ENCODE measurements at places on chromosomes 7 and 10.
A peak's percentile ranks its signal among the peaks of the same experiment; 100 is the strongest.

GRCh38 chr7:53326634-53327033, 291.2 kb downstream of the POM121L12 start:
- H3K4me1 ChIP-seq = peaks cover 5% of the 10 kb centered on the region
- no peak overlapping the region for H3K4me3 ChIP-seq
- no peak for DNase-seq

- peak overlapping the region; percentile 14 for H3K4me3 ChIP-seq
- peak overlapping the region; percentile 63 for H3K27ac ChIP-seq
- no peak for DNase-seq
- H3K36me3 ChIP-seq = no peaks in the 10 kb centered on the region
Observed at GRCh38 chr10:89351780-89352597, 24.2 kb downstream of the IFIT3 start.

DNA sequence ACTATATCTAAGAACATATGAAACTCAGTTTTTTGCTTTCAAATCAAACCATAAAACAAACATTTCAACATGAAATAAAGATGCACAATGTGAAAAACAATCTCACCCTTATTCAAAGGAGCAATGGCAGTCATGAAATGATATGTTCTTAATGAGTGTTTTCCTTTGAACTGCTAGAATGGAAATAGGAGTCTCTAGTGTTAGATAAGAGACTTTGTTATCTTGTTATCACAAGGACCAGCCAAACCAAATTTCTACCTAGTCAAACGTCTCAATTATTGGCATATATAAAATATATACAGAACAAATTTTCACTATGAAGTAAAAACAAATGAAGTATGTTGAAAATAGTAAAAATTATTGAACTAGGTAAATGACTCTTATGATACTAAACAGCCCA, 1.2 kb downstream of the VPS41 start:
- H3K27me3 ChIP-seq = peaks cover 4% of the 10 kb centered on the region
- H3K27ac ChIP-seq = no peak overlapping the region
- no peak for DNase-seq
- peaks cover 30% of the 10 kb centered on the region for H3K4me1 ChIP-seq

DNA sequence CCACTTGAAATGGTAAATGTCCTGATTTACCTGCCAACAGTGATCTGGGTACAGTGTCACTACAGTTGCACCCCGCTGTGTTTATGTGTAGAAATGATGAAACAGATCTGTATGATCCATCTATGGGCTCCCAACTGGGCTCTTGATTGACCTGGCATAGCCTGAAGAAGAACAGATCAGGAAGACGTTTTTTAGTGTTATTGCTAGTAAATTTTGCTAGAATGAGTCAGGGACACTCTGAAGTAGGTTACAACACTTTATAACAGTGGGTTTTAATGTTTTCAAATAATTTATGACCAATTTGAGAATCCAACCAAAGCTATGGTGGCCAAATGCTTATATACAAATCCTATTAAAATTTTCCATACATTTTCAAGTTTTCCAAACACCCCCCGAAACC, 110.3 kb downstream of the DKK1 start:
- no peak for DNase-seq
- no peaks in the 10 kb centered on the region for H3K4me1 ChIP-seq
- H3K27ac ChIP-seq = no peak overlapping the region
- no peak overlapping the region for H3K4me3 ChIP-seq

GRCh38 chr7:81573932-81574331, 195.9 kb downstream of the HGF start:
- no peak for DNase-seq
- no peaks in the 10 kb centered on the region for H3K36me3 ChIP-seq
- H3K4me3 ChIP-seq = no peak overlapping the region

DNA sequence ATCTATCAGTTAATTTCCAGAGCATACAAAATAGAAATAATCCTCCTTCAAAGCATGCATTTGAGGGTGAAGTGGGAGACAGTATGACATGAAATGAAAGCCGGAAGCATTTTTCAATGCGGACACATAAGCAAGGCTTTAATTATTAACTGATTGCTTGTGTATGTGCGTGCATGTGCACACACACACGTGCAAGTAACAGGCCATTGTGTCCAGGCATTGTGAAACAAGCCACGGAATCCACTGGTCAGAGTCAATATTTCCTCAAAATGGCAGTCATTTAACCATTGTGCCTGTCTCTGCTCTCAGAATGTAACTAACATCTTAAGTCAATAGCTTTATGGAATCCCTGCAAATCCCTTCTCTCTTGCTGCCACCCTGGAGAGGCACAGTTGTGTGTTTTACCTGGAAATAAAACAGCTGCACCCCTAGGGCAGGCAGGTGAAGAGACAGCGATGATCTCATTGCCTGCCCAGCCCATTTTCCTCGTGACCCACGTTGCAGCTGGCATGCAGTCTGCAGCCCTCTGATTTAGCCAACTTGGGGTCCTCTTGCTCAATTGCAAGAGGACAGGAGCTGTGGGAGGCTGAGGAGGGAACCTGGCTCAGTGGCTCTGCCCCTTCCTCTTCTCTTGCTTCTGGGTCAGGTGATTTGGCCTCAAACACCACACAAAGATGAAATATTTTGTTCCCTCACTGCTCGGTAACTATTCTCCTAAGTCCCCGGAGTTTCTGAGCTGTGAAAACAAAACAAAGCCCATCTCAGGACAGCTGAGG, 500.9 kb upstream of the ZMIZ1 start:
- H3K27ac ChIP-seq = no peak overlapping the region
- no peaks in the 10 kb centered on the region for H3K27me3 ChIP-seq
- H3K36me3 ChIP-seq = no peaks in the 10 kb centered on the region
- no peak overlapping the region for H3K4me3 ChIP-seq
- H3K4me1 ChIP-seq = peaks cover 43% of the 10 kb centered on the region

- no peak for DNase-seq
- H3K27me3 ChIP-seq = no peaks in the 10 kb centered on the region
- H3K4me1 ChIP-seq = no peaks in the 10 kb centered on the region
- no peak overlapping the region for H3K4me3 ChIP-seq
- no peak overlapping the region for H3K27ac ChIP-seq
Observed at GRCh38 chr10:31242902-31243301, 76.1 kb upstream of the ZEB1 start.

DNA sequence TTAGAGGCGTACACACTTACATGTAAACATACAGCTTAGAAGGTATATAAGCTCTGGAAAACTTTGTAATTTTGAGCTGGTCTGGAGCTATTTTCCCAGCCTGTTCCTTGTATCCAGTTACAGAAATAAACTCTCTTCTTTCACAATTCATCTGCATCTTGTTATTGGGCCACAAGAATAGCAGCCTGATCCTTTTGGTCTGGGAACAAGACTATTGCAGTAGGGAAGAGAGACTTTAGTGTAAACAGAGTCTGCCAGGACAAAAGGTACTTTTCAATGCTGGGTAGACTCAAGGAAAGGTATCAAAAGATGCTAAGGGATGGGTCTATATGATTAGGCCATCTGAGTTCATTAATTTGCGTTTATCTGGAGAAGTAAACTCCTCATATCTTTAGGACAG, 728.3 kb downstream of the TYW1 start:
- H3K4me3 ChIP-seq = no peak overlapping the region
- peaks cover 1% of the 10 kb centered on the region for H3K27me3 ChIP-seq
- no peak for DNase-seq
- no peak overlapping the region for H3K27ac ChIP-seq
- no peaks in the 10 kb centered on the region for H3K4me1 ChIP-seq

DNA sequence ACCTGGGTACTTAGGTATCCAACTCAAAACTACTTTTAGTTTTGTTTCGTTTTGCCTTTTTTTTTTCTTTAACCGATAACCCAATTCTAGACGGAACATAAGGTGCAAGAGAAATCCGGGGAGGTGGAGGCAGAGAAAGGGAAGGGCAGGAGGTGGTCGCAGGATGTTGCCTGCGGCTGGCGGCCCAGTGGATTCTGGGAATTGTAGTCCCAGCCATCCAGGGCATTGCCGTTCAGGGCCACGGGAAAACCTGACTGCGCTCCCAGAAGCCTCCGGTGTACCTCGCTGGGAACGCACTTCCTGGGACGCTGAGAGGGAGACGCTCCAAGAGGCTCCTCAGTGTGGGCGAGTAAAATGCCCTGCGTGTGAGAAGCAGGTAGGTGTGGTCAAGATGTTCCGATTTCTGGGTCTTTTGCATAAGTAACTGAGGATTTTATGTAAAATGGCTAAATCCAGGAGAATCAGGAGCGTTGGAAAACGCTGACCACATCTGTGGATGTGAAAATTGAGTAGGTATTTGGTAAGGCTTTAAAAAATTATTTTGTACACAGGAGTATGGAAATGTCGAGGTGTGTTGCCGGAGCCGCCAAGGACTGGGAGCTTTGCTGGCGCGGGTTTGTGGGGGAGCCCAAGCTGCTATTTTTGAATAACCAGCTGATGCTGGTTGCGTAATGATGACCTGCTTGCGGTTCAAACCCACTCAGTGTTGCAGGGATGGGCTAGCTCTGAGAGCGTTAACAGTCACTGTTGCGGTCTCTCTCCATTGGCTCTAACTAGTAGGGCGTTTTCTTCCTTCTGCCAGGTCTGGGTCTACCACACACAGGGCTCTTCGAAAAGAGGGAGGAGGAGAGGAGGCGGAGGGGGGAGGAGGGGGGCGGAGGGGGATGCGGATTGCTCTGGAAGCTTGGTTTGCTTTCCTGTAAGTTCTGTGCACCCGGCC, at the start of gene CLDN12:
Gene CLDN12 (plus strand): TSS at position 288 of the 940 bp plus-strand sequence. CDS start 9,216 bp downstream, outside the sequence.
- no peaks in the 10 kb centered on the region for H3K36me3 ChIP-seq
- peaks cover 32% of the 10 kb centered on the region for H3K4me1 ChIP-seq
- DNase-seq = peak; percentile 71
- peaks cover 25% of the 10 kb centered on the region for H3K27me3 ChIP-seq
- H3K4me3 ChIP-seq = peak within 1 kb of the TSS; percentile 94
- peak within 1 kb of the TSS; percentile 87 for H3K27ac ChIP-seq

DNA sequence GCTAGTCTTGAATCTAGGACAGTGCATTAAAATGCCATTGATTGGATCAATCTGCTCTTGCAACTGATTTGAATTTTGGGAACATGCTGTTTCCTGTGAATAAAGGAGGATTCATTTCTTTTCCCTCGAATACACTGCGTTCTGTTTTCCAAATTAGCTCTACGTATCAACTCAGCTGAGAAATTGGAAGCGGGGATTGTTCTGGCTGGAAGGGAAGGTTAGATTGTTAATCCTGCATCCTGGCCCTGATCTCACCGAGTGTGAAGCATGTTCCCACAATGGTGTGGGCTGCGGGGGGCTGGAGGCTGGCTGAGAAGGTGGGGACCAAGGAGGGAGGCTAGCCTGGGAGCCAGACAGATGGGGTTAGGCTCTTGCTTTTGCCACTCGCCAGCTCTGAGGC, 17.6 kb downstream of the HTRA1 start:
- H3K27ac ChIP-seq = no peak overlapping the region
- no peak overlapping the region for H3K4me3 ChIP-seq
- no peak for DNase-seq
- peaks cover 22% of the 10 kb centered on the region for H3K4me1 ChIP-seq
- H3K36me3 ChIP-seq = no peaks in the 10 kb centered on the region

DNA sequence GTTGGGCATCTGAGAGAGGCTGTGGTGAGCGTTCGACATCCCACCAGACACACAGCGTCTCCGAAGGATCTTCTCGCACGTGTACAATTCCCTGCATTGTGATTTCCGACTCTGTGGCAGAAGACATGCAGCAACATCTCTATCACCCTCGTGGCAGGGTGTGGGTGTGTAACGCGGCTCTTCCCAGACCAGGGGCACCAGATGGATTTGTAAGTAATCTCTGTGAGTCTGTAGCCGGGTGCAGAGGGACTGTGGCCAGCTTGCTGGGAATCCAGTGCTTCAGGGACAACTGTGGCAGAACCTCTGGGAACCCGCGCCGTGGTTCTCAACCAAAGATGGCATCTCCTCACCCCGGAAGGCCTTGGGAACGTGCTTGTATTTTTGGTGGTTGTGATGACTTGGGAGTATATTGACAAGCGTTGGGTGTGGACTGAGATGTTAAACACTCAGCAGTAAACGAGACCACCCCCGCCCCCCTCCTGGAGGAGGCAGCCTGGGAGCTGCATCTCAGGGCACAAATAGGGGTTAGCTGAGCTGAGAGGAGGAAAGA, 21.2 kb downstream of the FOXL3 start:
- peaks cover 48% of the 10 kb centered on the region for H3K27me3 ChIP-seq
- no peaks in the 10 kb centered on the region for H3K4me1 ChIP-seq

DNA sequence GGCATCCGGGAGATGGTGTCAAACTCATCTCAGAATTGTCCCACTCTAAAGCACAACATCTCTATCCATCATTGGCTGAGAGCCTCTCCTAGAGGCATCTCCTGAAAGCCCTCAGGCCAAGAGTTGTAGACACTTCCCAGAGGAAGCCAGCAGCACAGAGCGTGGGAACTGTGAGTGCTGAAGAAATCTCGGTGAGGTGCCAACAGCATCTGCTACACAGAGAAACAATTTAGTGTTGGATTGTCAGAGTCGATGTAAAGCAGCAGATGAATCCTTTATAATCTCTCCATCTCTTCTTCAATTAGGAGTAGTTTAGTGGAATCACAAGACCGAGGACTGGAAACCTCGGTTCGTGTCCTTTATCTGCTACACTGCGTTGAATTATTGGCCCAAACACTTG, 172.2 kb downstream of the C7orf25 start:
- H3K4me3 ChIP-seq = no peak overlapping the region
- no peaks in the 10 kb centered on the region for H3K27me3 ChIP-seq
- H3K27ac ChIP-seq = no peak overlapping the region
- peaks cover 17% of the 10 kb centered on the region for H3K4me1 ChIP-seq
- DNase-seq = no peak
- H3K36me3 ChIP-seq = peaks cover 4% of the 10 kb centered on the region

DNA sequence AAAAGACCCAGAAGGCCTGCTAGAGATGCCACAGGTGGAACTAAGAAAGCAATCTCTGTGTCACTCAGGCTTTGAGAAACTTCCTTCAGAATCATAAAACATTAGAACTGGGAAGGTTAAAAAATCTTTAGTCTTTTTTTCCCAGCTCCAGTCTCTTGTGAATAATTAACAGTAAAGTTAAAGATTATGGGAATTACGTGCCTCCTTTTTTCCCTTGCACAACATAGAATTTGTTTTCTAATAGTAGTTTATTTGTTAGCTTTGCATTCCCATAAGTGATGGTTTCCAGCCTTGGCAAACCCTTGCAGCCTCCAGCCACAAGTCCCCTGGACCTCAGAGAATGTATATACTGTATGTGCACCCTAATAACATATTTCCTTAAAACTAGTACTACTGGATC, 128.3 kb downstream of the TPST1 start:
- no peak overlapping the region for H3K4me3 ChIP-seq
- no peaks in the 10 kb centered on the region for H3K27me3 ChIP-seq
- no peaks in the 10 kb centered on the region for H3K4me1 ChIP-seq
- DNase-seq = no peak
- peaks cover 16% of the 10 kb centered on the region for H3K36me3 ChIP-seq
- H3K27ac ChIP-seq = no peak overlapping the region

GRCh38 chr7:12490107-12490688, 80.3 kb upstream of the SCIN start:
- H3K27ac ChIP-seq = no peak overlapping the region
- H3K4me3 ChIP-seq = no peak overlapping the region
- H3K36me3 ChIP-seq = no peaks in the 10 kb centered on the region
- H3K27me3 ChIP-seq = no peaks in the 10 kb centered on the region

GRCh38 chr10:114095559-114096337, 52.1 kb downstream of the ADRB1 start:
- H3K4me1 ChIP-seq = peaks cover 10% of the 10 kb centered on the region
- no peak for DNase-seq
- no peak overlapping the region for H3K4me3 ChIP-seq
- H3K27me3 ChIP-seq = peaks cover 19% of the 10 kb centered on the region
- H3K36me3 ChIP-seq = no peaks in the 10 kb centered on the region
- H3K27ac ChIP-seq = no peak overlapping the region
